ENCODE measurements at places on chromosomes 3 and 15. TPM values are rescaled to one million over a fixed set of nuclear protein-coding genes. Genes with fewer than 3 reads are reported as not detected.

DNA sequence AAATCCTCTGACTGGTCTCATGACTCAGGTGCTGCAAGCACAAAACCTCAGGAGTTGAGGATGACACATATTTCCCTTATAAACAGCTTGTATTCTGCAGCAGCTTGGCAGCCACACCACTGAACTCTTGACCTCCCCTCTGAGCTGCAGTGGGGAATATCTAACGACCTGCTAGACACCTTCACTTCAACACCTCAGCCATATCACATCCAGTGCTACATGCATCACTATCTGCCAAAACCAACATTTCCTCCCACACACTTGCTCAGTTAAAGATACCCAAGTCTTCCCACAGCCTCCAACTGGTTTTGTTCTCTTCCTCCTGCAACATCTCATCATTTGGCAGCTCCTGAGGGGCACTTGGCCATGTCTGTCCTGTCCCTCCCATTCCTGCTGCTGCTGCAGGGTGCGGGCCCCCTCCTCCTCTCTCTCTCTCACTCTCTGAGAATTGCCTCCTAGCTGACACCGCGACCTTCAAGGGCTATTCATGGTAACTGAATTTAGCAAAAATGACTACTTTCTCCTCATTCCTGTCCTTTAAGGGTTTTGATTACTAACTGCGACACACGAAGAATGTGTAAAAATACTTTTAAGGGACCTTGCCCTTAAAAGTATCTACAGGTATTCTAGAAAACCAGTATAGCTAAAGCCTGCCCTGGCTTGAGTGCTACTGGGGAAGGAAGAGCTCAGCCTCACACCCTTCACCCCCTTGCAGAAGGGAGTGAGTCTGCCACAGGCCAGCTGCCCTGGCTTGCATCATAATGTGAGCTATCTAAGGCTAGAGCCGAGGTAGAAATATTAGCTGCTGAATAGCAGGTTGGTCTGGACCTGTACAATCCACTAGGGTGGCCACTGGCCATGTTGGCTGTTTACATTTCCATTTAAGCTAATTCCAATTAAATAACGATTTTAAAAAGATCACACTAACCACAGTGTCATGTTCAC, 5.0 kb upstream of the CCR9 start:
- peak; percentile 35 for DNase-seq

- DNase-seq: no peak
Observed at GRCh38 chr3:25037049-25037547, 391.0 kb upstream of the RARB start.

ANO10 gene
- polyA plus RNA-seq: 5.8 TPM

DNA sequence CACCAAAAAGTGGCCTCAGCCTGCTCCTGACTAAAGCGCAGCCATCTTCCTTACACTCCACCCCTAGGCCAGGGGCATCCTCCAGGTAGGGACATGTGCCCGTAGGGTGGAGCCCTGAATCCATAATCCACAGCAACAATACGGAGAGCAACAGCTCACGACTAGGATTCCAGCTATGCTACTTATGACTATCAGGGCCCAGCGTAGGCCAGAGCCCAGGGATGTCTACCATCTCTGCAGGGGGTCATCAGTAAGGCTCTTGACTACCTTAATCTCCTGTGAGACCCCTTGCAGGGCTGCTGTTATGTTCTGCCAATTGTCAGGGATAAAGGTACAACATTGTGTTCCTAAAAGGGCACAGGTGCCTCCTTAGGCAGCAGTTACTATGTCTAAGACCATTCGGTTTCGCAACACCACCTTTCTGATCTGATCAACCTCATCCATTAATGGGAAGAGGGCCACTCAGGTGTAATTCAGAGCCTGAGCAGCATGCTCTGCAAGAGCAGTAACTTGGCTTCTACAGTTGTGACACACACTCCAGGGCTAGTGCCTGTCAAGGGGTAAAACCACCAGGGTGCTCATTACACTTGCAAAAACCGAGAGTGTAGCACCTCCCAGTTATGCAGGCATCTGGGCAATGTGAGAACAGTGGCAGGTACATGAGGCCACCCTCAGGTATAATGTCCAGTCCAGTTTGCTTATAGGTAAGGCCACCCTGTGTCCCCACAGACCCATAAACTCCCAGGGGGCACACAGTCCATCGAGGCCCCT, 11.0 kb downstream of the CCRL2 start:
- no peak for DNase-seq

DNA sequence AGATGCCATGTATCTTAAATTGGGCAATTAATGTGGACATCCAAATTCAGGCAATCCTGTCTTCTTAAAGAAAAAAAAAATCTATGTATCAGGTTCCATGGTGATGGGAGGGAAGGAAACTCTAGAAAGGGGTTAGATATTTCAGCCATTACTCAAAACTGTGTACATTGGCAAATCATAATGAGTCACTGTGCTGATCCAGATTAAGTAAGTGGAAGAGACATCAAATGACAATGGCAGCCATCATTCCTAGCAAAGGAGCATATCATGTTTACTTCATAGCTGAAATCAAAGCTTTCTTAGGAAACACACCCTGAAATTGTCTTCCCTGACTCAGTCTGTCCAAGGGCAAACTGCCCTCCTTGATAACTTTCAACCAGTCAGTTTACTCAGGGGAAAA, 713.3 kb upstream of the GBE1 start:
- DNase-seq: no peak

ST3GAL6 gene
- 6.1 TPM for polyA plus RNA-seq

DNA sequence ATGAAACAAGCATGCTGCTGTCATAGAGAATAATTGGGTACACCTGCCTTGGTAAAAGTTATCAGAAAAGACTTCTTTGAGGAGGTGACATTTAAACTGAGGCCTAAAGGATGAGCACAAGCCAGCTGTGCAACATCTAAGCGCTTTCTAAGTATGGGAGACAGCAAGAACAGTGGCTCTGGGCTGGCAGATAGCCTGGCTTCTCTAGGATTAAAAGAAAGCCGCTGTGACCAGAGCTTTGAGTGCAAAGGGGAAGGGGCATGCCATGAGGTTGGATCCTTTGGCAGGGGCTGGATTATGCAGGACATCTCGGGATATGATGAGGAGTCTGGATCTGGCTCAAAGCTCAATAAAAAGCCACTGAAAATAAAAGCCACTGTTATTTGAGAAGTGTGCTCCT, 99.2 kb downstream of the FBN1 start:
- DNase-seq: no peak

GLDN gene
- 0.50 TPM for polyA plus RNA-seq

BSN gene
- 0.03 TPM for polyA plus RNA-seq

- peak; percentile 61 for DNase-seq
Observed at GRCh38 chr15:37095770-37096557, 4.4 kb downstream of the MEIS2 start.

- DNase-seq: no peak
Observed at GRCh38 chr3:108157273-108157672, 65.0 kb downstream of the IFT57 start.

DNA sequence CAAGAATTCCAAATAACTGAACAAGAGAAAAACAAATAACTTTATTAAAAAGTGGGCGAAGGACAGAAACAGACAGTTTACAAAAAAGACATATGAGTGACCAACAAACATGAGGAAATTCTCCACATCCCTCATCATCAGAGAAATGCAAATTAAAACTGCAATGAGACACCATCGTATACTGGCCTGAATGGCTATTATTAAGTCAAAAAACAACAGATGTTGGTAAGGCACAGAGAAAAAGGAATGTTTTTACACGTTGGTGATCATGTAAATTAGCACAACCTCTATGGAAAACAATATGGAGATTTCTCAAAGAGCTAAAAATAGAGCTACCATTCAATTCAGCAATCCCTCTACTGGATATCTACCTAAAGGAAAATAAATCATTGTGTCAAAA, 1260.4 kb upstream of the ALCAM start:
- DNase-seq: no peak

GRCh38 chr3:100008081-100008698, 106.1 kb downstream of the FILIP1L start:
- no peak for DNase-seq

GRCh38 chr3:105343991-105344390, 22.7 kb upstream of the ALCAM start:
- DNase-seq: no peak

PDE12 gene
- 3.1 TPM for polyA plus RNA-seq

CILP gene
- 0.76 TPM for polyA plus RNA-seq

GRCh38 chr15:69559440-69560190, 107.0 kb downstream of the RPLP1 start:
- DNase-seq: no peak

DNA sequence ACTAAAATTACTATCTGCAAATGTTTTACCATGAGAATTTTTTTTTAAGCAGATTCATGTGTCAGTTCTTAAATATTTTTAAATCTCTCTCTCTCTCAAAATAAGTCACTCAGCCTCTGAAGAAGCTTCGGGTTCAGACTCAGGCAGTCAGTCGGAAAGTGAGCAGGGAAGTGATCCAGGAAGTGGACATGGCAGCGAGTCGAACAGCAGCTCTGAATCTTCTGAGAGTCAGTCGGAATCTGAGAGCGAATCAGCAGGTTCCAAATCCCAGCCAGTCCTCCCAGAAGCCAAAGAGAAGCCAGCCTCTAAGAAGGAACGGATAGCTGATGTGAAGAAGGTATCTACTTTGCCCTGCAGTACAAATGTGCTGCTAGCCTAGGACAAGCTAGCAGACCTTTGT, 24.1 kb downstream of the CHD2 start:
- DNase-seq: no peak

DNA sequence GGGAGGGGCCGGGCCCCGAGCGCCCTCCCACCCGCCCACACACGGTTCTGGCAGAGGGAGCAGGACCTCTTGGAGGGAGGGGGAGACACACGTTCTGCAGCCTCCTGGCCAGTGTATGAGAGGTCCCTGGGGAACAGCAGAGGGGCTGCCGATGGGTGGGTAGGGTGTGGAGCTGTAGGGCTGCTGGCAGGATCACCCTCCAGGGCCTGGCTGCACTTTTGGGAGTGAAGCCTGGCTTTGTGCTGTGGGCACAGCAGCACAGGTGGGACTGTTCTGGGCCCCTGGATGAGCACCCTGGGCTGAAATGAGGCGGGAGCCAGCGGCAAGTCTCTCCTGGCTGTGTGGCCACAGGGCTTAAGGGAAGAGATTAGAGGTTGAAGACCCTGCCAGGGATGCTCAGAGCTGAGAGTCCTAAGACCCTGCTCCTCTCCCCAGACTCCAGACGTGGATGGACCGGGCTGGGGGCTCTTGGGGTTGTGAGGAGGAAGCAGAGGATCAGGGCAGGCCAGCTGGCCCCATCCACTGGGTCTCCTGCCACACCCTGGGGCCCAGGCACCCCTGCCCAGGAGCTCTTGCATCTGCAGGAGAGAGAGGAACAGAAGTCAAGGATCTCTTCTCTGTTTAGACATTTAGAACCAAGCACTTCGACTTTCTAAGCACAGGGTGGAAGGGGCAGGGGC, 45.2 kb downstream of the RGMA start:
- DNase-seq: no peak

SLC12A1 gene
- polyA plus RNA-seq: not detected

DNA sequence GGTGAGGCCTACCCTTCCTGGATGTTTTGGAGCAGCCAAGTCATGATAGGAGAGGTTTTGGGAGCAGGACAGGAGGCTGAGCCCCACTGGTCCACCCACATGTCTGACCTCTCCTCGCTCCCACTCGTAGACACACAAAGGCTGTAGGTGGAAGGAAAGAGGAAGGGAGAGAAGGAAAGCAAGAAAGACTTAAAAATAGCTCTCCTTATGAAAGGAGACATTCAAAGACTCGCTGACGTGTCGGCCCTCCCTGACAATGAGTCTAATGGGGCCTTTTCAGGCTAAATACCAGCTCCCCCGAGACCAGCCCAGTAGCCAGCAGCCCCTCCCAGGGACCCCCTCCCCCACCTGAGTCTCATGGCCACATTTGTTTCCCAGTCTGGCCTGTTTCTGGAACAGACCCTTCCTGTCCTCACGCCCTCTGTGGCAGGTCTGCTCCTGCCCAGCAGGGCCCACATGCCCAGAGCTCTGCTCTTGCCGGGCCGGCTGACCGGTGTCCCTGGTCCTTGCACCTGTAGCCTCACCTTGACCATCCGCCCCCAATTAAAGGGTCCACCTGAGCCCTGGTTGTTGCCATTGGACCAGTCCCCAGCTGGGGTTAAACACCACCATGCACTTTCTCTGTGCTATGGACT, 49.3 kb downstream of the FGD5 start:
- DNase-seq: no peak

DNA sequence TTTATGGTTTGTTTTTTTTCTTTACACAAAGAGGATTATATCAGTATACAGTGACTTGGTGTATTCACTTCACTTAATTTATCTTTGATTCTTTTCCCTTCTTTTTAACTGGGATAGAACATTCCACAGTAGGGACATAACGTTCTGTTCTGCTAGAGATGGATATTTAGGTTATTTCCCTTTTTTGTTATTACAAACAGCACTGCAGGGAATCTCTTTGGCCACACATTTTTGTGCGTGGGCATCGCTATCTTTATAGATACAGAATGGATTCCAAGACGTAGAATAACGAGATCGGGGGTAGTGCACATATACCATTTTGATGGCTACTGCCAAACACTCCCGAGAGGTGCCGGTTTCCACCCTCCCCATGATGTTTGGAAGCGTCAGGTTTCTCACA, 44.8 kb downstream of the PXYLP1 start:
- no peak for DNase-seq

DNA sequence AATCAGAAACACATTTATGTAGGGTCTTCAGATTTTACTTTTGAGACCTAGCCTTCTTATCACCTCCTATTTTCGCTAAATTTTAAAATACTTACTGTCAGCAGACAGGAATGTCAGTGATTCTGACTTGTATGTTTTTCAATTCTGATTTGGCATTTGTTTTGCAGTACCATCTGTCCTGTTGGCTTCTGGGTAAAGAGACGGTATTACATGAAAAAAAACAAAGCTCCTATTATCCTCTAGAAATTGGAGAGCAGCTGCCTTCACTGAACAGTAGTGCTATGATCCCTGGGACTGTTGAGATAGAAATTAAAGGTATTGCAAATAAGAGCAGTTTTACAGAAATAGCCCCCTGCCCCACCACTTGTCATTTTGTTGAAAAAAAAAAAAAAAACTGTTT, 8.4 kb downstream of the ARMC8 start:
- no peak for DNase-seq

GRCh38 chr15:82568986-82569385, 28.7 kb upstream of the RPS17 start:
- no peak for DNase-seq

DNA sequence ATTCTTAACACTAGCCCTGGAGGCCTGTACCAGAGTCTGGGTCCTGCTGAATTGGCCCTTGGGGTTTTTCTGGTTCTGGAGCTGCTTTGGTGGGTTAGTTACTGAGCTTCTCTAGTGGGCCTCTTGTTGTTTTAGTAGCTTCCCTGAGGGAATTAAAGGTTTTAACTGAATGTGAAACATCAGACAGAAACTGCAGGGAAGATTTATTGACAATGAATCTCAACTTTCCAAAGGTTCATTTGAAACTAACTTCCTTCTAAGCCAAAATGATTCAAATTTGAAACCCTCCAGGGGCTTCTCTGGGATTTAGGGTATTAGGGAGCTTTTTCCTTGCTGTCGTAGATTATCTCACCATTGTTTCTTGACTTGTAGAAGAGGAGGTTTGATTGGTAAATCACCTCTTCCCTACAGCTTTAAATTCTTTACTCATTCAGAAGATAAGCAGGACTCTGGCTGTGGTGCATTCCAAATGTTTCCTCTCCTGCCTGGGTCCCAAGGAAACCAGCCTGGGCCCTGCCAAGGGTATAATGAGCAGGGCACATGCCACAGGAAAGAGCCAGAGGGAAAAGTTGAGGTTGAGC, 71.0 kb downstream of the TP63 start:
- no peak for DNase-seq

GRCh38 chr3:128987302-128988100, 6.4 kb downstream of the CFAP92 start:
- no peak for DNase-seq

Measured in stomach (tissue), 19 donors.